ENCODE measurements at places on chromosomes 2 and 18. TPM values are rescaled to one million over a fixed set of nuclear protein-coding genes. Genes with fewer than 3 reads are reported as not detected.
A peak's percentile ranks its signal among the peaks of the same experiment; 100 is the strongest.

DNA sequence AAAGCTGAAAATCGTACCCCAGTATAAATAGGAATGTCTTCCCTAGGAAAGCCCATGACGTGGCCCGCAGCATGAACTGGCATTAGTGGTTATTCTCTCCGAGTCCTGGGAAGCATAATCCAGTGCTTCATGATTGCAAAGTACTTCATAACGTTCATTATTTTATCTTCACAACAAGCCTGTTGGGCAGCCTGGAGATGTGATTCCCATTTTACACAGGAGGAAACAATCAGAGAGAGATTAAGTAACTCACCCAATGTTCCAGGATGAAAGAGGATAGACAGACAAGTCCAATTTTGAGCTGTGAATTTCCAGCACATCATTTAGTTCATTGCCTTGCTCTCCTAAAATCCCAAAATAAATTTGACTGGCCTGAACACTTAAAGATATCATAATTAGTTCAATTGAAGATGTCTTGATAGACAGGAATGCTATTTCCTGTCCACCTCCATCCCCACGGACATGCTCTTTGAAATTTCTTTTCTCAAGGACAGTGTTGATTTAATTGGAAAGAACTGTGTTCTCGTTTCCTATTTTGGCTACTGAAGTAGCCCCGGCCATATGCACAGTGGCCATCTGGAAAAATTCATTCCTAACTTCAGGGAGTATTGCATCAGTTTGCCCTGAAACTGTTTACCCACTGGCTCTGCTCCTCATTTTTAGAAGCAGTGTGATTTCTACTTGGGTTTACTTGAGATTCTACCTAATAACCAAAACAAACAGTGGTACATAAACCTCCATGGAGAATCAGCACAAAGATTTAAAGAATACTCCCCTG lies 93.9 kb downstream of the VWC2L start:
- peak overlapping the region; percentile 25 for H3K27ac ChIP-seq
- H3K27me3 ChIP-seq: no peaks in the 10 kb centered on the region
- no peak overlapping the region for H3K4me3 ChIP-seq
- no peak for DNase-seq
- H3K4me1 ChIP-seq: peaks cover 5% of the 10 kb centered on the region
- H3K36me3 ChIP-seq: no peaks in the 10 kb centered on the region

GRCh38 chr2:120873958-120874887 lies 138.6 kb downstream of the GLI2 start:
- H3K4me1 ChIP-seq: peaks cover 22% of the 10 kb centered on the region
- DNase-seq: no peak
- no peaks in the 10 kb centered on the region for H3K36me3 ChIP-seq
- H3K27me3 ChIP-seq: no peaks in the 10 kb centered on the region
- no peak overlapping the region for H3K4me3 ChIP-seq
- no peak overlapping the region for H3K27ac ChIP-seq

PTRHD1 gene
- 17.2 TPM for total RNA-seq

- no peaks in the 10 kb centered on the region for H3K27me3 ChIP-seq
- no peaks in the 10 kb centered on the region for H3K4me1 ChIP-seq
- no peak for DNase-seq
- no peak overlapping the region for H3K4me3 ChIP-seq
- H3K27ac ChIP-seq: no peak overlapping the region
- no peaks in the 10 kb centered on the region for H3K36me3 ChIP-seq
Measured at GRCh38 chr2:220157312-220157711, 529.9 kb downstream of the SLC4A3 start.

- H3K4me1 ChIP-seq: no peaks in the 10 kb centered on the region
- no peak overlapping the region for H3K27ac ChIP-seq
Measured at GRCh38 chr18:46629361-46629760, 27.7 kb downstream of the LOXHD1 start.

GRCh38 chr18:48734460-48734859 lies 195.6 kb downstream of the CTIF start:
- no peak for DNase-seq
- H3K4me1 ChIP-seq: peaks cover 28% of the 10 kb centered on the region
- H3K36me3 ChIP-seq: peaks cover 10% of the 10 kb centered on the region
- H3K27me3 ChIP-seq: no peaks in the 10 kb centered on the region
- no peak overlapping the region for H3K27ac ChIP-seq
- H3K4me3 ChIP-seq: no peak overlapping the region

DNA sequence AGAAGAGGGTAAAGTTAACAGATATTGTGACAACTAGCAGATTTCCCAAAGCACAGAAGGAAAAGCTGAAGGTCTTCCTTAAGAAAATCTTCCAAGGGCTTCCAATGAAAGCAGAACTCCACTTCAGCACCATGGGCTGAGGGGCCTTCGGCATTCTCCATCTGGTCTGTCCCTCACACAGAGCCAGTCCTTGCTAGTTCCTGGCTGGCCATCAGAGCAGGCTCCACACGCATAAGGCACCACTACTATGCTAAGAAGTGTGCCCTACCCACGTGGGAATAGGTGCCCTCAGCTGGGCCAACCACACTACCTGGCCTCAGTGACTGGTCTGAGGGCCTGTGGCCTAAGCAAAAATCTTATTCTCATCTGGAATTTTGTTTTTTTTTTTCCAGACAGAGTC lies 73.5 kb downstream of the METTL4 start:
- no peak overlapping the region for H3K27ac ChIP-seq
- no peak for DNase-seq
- H3K36me3 ChIP-seq: no peaks in the 10 kb centered on the region
- H3K4me3 ChIP-seq: no peak overlapping the region

DNA sequence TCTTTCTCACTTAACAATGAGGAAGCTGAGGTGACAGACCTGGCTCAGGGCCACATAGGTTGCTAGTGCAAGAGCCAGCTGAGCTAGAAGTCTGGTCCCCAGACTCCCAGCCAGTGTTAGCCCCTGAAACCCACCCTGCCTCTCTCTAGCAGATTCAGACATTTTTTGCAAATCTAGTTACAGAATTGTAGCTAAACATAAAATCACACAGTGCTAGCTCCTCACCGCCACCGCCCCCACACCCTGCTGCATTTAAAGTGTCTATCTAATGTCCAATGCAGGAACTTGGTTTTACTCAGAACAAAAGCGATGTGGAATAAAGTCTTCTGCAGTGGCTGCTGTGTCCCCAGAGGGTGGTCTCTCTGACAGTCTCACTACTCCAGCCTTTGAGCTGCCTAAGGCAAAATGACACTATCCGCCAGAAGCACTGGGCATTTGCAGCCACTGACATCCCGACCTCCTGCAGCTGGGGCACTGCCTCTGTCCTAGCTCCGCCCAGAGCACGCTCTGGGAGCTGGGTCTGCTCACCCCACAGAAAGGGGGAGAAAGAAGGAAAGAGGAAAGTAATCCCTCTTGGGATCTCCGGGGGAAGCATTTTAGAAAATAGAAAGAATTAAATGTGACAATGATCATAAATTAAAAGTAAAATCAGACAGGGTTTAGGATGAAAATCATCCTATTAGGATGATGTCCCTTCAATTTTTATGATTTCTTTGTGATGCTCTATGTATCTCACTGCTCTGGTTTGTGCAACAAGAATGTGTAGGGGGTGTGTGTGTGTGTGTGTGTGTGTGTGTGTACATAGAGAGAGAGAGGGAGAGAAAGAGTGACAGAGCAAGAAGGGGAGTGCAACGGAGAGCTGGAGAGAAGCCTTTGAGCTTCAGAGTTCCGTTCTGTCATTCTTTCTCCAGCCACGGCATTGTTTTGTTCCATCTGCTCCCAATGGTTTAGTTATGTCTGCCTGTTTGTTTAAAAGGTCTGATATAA lies 50.5 kb upstream of the ST8SIA3 start:
- H3K4me1 ChIP-seq: no peaks in the 10 kb centered on the region
- DNase-seq: no peak
- no peak overlapping the region for H3K4me3 ChIP-seq
- H3K36me3 ChIP-seq: no peaks in the 10 kb centered on the region

GRCh38 chr2:149094217-149095015 lies 55.9 kb downstream of the LYPD6B start:
- no peaks in the 10 kb centered on the region for H3K36me3 ChIP-seq
- no peak for DNase-seq
- no peak overlapping the region for H3K4me3 ChIP-seq
- H3K27ac ChIP-seq: no peak overlapping the region
- no peaks in the 10 kb centered on the region for H3K4me1 ChIP-seq

FAP gene
- total RNA-seq: 71.0 TPM
